ENCODE measurements at places on chromosomes 11 and 22. TPM values are rescaled to one million over a fixed set of nuclear protein-coding genes. Genes with fewer than 3 reads are reported as not detected.

DNA sequence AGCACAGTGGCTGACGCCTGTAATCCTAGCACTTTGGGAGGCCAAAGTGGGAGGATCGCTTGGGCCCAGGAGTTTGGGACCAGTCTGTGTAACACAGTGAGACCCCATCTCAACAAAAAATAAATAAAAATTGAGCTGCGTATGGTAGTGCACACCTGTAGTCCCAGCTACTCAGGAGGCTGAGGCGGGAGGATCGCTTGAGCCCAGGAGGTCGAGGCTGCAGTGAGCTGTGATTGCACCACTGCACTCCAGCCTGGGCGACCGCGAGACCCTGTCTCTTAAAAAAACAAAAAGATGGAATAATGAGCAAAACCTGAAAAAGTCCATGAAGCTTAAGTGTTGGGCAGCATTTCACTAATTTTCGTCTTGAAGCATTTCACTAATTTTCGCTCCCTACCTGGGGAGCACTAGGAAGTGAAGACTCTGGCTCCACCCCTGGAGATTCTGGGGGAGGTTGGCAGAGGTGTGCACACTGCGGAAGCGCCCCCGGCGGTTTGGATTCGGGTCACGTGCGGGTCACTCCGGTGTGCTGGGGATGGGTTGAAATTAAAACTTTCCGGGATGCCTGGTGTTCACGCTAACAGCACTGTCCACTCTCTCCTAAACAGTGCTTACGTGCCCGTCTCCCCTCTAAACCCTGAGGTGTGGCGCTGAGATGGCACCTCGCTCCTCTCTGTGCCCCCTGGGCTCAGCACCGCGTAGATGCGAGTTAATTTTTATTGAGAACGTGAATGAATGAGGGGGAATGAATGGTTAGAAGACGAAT, 906 bp upstream of the NAA40 start:
- no peak for DNase-seq

DNA sequence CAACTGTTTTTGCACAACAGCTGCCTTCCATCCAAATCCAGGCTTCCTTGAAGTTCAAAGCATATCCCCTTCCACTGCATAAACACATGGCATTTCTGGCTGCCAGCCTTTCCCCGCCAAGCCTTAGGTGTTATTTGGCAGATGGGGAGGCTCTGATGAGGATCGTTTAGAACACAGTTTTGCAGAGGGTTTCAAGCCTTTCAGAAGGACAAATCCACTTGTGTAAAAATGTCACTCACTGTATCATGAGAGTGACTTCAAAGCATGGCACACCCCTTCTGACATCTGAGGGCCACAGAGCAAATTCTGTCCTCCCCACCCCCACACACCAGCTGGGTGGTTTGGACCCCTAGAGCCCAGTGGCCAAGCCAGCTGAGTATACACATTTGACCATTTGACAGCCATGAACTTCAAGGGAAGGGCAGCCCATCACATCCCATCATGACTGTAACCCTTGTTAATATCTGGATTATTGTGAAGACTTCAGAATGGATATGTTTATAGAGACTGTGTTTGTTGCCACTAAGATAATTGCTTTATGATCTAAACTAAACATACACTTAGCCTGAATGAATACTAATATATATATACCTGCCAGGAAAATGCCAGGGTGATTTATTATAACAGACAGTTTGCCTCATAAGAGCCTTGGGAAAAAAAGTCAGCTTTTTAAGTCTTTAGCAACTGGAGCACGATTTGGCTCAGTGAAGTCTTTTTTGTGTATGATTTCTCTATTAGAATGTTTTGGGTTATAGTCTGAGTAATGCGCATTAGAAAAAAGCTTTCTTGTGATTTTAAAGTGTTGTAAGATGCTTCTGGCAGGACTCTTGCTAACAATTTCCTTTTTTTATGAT, 31.9 kb downstream of the FBLN1 start:
- no peak for DNase-seq

GRCh38 chr11:111982019-111982464, 43.2 kb upstream of the DLAT start:
- peak; percentile 52 for DNase-seq

DNA sequence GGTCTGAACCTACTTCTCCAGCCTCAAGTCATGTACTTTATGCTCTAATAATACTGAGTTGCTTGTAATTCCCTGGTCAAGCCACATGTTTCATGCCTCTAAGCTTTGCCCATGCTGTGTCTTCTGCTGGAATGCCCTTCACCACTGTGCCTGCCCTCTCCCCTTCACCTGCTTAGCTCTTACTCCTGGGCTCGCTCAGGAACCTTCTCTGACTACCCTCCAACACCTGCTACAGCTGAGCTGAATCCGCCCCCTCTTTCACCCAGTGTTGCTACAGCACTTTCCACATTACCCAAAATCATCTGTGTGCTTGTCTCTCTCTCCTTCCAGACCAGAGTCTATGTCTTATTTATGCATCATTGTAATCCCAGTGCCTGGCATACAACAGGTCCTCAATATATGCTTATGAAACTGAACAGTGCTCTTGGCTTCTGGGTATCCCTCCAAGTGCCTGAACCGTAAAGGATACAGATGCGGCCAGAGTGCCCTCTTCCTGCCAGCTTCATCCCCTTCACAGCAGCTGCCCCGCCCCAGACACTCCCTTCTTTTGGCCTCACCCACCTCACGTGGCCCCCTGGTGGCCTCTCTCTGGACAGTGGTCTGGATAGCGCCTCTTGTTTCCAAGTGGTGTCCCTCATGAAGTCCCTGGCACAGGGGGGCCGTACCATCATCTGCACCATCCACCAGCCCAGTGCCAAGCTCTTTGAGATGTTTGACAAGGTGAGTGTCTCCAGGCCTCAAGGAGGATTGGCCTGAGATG, 7.1 kb downstream of the ABCG4 start:
- no peak for DNase-seq

DNA sequence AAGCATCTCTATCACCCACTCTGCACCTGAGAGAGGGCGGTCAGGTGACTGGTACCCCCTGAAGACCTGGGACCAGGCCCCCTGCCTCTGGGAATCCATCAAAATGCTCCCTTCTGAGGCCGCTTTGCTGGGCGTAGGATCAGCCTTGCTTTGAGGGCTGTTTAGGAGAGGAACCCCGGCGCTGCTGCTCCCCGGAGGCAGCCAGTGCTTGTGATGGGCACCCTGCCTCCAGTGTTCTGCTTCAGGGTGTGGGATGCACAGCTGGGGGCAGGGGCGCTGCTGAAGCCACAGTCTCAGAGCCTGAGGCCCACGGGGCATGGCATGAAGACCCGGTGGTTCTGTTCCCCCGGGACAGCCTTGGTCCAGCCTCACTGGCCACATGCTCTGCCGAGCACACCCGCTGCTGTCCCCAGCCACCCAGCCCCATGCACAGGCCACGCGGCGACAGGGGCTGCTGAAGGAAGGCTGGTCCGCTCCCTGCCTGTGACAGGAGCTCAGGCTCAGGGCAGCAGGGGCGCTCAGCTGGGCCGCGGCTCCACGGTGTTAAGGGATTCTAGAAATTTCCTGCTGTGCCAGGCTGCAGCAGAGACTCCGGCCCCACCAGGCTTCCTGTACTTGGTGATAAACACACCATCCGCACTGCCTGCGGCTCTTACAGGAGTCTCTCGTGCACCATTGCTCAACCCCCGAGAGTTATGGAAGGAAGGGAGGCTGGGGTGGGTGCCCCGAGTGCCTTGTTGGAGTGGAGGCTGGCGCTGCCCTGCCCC, 91.0 kb downstream of the KCNQ1 start:
- DNase-seq = peak; percentile 37

GRCh38 chr11:73989156-73989555, 6.5 kb upstream of the UCP2 start:
- no peak for DNase-seq

Gene SYCE3
- not detected for total RNA-seq

Gene C22orf15
- not detected for total RNA-seq

Gene FREY1
- total RNA-seq = 0.52 TPM

Gene ALDH3B1
- 4.9 TPM for total RNA-seq

Measured in left ventricle myocardium superior (tissue), 1 donor.